ENCODE measurements at places on chromosomes 7 and 10.

DNA sequence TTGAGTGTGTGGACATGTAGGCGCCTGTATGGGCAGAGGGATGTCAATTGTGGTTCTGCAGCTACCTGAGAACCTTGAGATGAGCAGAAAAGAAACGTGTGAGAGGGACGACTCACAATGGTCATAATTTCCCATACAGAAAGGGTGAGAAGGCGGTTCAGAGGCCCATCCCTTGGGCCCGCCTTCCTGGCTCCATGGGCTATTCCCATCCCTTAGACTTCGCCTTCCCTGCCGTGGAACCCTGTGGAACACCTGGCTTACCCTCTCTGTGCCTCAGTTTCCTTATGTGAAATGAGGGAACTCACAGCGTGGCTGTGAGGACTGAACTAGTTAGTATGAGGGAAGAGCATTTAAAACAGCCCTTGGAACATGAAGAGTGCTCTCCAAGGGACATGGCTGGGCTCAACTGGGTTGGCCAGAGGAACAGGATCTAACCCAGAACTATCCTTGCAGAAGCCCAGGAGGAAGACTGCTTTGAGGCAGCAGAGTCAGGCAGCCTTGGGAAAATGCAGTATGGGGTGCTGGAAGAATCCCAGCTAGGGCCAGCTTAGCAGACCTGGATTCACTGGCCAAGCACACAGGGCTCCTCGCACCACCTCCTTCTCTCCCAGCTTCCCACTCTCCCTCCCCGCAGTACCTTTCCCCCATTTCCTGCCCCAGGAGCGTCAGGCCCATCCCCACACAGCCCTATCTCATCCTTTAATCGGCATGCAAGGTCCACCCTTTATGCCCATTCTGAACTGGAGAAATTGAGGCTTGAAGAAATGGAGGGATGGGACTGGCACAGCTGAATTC, 11.1 kb upstream of the ZMIZ1 start:
- DNase-seq, result no peak

DNA sequence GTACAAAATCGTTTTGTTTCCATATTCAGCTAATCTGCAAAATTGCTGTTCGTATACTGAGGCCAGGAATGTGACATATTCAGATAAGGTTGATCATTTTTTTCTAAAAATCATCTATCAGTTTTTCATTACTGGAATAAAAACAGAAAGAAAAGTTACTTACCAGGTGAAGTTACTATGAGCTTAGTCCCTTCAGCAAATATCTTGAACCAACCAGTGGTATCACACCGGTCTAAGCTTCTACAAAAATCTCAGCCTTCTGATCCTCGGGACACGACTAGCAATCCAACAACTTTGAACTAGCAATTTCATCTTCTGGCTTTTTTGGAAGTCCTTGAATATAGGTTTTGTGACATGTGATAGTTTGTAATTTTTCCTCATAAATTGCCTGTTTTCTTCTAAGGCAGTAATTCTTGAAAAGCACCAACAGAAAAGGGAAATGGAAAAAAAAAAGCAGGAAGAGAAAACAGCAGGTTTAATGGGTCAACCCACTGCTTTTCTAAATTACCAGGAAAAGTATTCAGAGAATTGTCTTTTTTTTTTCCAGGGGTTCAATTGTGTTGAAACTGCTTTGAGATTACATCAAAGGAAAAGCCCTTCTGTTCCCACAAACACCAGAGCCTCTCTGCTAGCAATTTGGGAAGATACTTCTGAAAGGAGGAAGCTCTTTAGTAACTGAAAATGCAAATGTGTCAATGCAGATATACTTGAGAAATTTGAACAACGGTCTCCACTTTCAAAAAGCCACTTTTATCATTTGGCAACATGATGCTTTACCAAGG, 2.9 kb upstream of the TARP start:
- no peak for DNase-seq

- DNase-seq, result no peak
These were observed 233.9 kb downstream of the WDR37 start for GRCh38 chr10:1290071-1290471.

- no peak for DNase-seq
These were observed 2.9 kb upstream of the MIOS start for GRCh38 chr7:7563813-7564212.

- no peak for DNase-seq
These were observed 60.6 kb downstream of the WDR37 start for GRCh38 chr10:1116696-1117280.

GRCh38 chr7:26388256-26388655, 96.6 kb downstream of the SNX10 start:
- peak; percentile 53 for DNase-seq

GRCh38 chr7:47347346-47347745, 234.6 kb downstream of the TNS3 start:
- peak; percentile 3 for DNase-seq

GRCh38 chr7:116776610-116777289, 85.6 kb upstream of the CAPZA2 start:
- no peak for DNase-seq

DNA sequence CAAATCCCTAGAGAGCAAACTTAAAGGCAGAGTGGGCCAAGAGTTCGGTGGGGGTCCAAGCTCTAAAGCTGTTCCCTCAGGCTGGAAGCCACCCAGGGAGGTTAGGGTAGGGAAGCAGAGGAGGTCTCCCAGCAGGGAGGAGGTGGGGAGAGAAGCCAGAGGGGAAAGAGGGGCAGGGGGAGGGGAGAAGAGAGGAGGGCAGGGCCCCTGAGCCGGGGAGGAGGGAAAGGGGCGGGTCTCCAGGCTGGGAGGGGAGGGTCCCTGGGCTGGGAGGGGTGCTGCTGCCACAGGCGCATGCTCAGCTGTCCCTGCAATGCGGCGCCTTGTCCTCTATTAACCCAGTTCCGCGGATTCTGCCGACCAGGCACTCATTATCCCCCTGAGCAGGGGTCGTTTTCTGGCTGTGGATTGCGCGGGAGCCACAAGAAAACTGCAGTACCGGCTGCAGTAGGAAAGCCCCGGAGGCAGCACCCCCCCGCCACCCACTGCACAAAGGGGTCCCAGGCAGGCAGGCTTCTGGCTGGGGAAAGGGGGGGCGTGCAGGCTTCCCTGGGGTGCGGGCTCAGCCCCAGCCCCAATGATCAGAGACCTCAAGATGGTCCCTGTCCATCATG, 49.3 kb downstream of the CAMK2B start:
- no peak for DNase-seq

DNA sequence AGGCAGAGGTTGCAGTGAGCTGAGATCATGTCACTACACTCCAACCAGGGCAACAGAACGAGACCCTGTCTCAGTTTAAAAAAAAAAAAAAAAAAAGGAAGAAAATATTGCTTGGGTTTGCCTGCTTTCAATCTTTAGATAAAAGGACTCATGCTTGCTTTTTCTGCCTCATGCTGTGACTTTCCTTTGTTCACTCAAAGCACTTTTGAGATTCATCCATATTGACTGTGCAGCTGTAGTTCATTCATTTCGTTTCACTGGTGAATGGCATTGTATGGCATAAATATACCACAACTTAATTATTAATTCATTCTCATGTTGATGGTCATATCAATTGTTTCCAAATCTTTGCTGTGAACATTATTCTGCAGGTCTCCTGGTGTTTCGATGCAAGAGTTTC, 97.6 kb upstream of the NFE2L3 start:
- no peak for DNase-seq

DNA sequence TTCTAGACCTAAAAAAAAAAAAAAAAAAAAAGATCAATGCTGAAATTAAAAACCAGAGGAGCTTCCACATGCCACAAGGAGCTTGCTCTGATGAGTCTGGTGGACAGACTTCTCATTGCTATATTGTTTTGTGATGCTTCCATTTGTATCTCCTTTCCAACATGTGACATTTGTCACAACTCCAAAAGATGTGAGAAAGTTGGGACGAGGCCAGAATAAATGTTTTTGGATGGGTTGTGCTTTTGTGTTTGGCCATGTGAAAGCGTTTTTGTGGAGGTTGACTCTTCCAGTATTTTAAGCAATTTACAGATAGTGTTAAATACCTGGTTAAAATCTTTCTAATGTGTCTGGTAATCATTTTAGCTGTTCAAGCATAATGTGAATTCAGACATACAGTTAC, 280.1 kb downstream of the SKAP2 start:
- DNase-seq, result no peak

- peak; percentile 86 for DNase-seq
These were observed at the start of gene EPDR1 for GRCh38 chr7:37920305-37920848. Gene EPDR1, plus strand, starts transcription at chr7:37920640. Its CDS starts 300 bp downstream, at chr7:37920940.

DNA sequence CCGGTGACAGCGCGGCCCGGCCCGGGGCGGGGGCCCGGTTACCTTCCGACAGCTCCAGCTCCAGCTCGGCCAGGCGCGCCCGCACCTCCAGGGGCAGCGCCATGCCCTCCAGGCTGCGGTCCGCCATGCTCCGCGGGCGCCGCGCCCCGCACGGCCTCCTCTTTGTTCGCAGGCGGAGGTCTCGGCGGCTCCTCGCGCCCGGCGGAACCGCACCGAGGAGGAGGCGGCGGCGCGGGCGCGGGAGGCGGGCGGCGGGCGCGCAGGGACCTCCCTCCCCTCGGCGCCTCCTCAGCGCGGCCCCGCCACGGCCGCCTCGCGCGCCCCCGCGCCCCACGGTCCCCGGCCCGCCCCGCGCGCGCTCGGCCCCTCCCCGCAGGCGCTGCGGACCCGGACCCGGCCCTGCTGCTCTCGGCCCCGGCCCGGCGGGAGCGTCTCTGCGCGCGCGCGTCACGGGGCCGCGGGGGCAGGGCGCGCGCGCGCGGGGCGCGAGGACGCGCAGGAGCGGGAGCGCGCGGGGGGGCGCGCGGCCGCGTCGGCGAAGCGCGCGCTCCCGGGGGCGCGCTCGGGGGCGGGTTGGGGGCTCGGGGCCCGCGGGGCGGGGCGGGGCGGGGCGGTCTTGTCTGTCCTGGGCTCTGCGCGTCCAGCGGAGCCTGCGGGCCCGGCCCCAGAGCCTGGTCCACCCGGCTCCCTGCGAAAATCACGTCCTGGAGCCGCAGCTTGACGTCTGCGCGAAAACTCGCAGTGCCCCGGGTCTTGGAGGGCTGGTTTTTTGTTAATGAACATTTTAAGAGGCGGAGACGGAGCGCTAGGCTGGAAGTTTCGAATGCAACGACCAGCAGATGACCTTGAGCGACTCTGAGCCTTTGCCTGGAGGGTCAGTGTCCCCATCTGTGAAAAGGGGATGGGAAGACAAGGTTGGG, at the start of gene DIP2C:
DIP2C (minus strand) TSS at position 217 of the 920 bp plus-strand sequence; CDS start at position 127, 90 bp downstream.
- DNase-seq, result no peak

DNA sequence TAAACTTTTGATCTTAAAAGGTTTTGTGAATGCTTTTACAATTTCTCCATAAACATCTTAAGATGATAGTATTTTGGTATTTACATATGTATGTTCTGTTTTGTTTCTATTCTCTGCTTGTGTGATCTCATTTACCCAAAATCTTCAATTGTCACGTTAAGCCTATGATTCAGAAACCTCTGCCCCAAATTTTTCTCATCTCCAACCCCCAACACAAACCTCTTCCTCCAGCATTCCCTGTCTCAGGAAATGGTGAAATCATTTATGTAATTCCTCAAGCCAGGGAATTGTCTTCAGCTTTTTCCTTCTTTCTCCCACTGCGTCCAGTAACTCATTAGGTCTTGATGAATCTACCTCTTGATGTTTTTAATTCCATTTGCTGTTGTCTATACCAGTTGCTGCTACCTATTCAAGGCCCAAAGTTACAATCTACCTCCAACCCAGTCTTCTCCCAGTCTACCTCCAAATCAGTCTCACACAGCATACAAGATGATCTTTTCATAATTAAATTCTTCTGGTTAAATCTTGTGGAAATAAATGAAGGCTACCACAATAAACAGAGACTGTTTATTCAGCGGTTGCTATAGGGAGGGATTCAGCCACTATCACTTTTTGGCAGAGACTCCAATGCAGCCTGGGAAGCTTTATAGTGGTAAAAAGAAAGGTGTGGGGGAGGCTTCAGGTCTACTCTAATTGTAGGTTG, 5.8 kb downstream of the CFAP69 start:
- no peak for DNase-seq

- no peak for DNase-seq
These were observed 27.7 kb downstream of the ANXA8 start for GRCh38 chr10:47456079-47456785.

DNA sequence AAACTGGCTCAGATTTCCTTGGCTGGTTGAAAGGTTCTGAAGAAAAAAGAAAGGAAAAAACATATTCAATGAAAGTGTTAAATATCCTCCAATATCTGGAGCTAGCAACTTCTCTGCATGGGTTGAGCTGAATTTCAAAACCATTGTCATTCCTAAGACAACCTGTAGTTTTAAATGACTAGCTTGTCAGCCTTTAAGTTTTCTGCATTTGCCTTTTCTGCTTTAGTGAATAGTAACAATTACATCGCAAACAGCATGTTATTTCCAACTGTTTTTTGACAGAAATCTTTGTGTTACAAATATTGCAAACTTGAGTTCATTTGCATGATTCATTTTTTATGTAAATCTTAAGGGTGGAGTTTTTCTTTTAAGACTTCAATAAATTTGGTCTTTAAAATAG, 852.3 kb upstream of the CELF2 start:
- DNase-seq, result no peak

DNA sequence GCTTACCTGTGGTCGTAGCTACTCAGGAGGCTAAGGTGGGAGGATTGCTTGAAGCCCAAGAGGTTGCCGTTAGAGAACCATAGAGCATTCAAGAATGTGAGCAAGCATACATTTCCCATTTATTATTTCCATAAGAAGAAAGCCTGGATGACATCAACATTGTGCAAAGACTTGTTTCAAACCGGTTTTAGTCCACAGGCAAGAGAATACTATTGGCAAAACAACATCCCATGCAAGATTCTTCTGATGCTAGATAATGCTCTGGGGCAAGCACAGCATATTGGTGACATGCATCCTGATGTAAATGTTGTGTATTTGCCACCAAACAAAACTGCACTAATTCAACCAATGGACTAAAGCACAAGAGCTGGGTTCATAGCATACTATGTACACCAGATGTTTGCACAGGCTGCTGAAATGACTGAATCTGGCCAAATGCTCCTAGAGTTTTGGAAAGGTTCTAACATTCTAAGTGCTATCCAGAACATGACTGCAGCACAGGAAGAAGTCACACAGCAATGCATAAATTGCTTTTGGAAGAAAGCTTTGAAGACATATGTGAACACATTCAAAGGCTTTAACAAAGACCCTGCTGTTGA, 42.6 kb downstream of the OTUD1 start:
- DNase-seq, result no peak

DNA sequence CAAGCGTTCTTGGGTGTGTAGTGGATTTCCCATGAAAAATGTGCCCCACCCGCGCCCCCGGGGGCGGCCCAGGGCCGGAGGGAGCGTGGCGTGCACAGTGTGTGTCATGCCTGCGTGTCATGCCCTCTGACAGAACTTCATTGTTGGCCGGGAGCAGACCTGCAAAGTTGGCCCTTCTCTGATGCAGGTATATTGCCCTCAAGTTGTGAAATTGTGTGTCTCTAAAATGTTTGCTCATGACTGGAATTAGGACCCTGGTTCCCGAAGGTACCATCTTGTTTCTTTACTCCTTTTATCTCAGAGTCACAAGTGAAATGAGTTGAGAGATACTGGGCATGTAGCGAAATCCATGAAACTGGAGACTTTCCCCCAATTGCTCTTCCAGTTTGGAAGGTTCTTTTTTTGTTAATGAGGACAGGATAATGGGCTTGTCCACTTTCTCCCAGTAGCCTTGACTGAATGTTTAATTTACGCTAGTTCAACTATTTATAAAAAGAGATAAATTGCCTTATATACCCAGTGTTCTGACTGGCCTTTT, 26.2 kb downstream of the ADK start:
- peak; percentile 14 for DNase-seq

- peak; percentile 24 for DNase-seq
These were observed 19.5 kb upstream of the ITGB8 start for GRCh38 chr7:20310963-20311742.

All from NCI-H526 (cell line).